ENCODE measurements at places on chromosomes 4 and X. TPM values are rescaled to one million over a fixed set of nuclear protein-coding genes. Genes with fewer than 3 reads are reported as not detected.

DNA sequence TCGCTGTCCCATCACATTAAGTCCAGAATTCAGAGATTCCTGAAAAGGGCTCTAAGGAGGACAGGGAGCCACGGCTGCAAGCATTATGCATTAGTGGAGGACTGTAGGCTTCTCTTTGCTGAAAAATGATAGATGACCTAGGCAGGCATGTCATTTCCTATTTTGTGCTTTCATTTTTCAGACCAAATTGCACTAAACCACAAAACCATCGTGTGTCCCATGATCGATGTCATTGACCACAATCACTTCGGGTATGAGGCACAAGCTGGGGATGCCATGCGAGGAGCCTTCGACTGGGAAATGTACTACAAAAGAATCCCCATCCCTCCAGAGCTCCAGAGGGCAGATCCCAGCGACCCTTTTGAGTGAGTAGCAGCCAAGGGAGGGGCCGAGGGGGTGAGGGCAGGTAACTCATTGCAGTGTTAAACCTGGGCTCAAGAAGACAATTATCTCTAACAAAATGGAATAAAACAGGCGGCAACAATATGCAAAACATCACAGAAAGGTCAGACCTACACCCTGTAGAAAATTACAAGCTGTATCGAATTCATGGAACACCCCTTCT is 355.2 kb upstream of the GALNT7 start:
- DNase-seq = no peak

- DNase-seq = no peak
Observed at GRCh38 chr4:37383579-37384229, 139.2 kb downstream of the NWD2 start.

DNA sequence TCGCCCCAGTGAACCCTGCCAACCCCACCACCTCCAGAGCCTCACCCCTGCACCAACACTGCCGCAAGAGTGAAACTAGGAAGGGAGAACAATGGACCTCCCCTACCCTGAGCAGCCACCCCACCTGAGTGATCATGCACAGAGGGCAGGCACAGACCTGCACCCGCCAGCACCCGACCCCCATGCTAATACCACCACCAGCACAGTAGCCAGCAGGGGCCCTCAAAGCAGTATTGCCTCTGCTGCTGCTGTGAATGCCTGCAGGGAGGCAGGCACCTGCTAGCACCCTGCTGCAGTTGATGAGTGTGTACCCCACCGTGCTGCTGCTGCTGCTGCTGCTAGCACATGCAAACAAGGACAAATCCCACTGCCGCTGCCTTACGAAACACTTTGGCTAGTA is 100.1 kb downstream of the RAB28 start:
- DNase-seq = no peak

DNA sequence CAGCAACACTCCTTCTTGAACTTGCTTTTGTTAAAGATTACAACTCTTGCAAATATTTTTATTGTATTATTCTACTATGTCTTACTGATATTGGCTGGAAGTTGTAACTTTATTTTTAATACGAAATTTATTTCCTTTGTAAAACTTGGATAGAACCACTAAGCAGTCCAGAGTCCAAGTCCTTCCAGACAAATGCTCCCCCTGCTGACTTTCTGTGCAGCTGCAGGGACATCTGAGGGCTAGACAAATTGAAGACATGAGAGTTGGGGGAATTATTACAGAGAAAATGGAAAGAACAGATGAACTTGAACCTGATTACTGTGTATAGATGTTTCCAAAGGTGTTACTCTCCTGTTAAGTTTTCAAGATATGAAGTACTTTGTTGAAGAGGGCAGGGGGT is 238.8 kb downstream of the GRIA3 start:
- DNase-seq = no peak

GRCh38 chr4:41657561-41657960 is 91.0 kb downstream of the PHOX2B start:
- DNase-seq = no peak

GRCh38 chr4:40058121-40058520 is 1.5 kb downstream of the N4BP2 start:
- DNase-seq = no peak

XAGE2 gene
- total RNA-seq = not detected
